Left forelimb (tissue), 1 donor: ENCODE measurements at places on chromosomes 7 and 10.

DNA sequence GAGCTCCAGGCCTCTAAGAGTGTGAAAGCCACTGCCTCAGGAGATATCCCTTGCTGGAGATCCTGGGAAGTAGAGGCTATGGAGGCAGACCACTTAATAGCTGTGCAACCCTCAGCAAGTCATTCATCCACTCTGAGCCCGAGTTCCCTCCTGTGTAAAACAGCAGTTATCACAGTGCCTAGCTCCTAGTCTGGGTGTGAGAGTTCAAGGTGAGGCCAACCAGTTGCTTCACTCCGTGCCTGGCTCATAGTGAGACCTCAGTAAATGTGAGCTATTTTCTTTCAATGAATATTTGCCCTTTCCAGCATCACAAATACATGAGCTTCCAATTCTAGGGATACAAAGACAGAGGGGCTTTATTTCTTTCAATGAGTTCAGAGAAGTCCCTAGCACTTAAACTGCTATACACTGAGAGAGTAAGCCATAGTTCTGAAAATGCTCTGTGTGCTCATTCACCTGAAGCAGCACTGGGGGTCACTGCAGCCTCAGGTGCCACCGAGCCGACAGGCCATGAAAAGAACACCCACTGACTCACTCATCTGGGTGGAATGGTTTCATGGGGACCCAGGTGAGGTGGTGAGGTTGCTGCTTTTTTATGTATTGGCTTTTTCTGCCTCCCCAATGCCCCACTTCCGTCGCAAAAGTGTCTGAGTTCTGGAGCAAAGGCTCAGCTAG, 259.8 kb downstream of the KCNMA1 start:
- DNase-seq, result no peak

DNA sequence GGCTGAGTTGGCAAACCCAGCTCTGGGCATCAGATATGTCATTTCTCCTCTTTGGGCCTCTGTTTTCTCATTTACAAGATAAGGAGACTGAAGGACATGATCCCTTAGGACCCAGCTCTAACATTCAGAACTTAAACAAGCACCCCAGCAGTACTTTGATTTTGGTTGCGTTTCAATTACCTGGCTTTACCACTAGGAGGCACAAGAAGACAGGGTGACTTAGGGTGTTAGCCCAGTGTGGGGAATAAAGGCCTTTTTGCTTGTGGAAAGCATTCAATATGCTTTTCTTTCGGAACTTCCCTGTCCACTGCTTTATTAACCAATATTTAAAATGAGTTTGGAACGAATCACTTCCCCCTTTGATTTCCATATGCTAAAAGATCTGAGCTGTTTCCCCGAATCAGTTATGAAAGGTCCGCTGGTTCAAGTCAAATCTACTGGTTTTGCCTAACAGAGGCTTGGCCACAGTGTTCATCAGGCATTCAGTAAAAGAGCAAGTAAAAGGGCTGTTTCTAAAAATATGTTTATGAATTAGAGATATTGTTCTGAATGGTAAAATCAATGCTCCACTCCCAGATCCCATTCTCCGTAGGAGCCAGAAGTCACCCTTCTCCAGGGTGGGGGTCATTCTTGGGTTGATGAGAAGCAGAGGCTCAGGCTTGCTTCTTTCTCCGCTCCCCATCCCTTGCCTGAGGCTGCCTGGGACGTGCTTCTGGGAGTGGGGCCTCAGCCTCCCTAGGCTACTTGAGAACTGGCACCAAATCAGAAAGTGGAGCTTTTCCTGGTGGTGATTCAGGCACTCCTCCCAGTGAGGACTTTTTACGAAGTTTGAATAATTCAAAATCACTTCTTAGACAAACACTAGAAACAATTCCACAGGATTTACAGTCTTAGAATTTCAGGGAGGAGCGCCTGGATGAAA, 105.5 kb downstream of the MYOF start:
- peak; percentile 68 for DNase-seq

DNA sequence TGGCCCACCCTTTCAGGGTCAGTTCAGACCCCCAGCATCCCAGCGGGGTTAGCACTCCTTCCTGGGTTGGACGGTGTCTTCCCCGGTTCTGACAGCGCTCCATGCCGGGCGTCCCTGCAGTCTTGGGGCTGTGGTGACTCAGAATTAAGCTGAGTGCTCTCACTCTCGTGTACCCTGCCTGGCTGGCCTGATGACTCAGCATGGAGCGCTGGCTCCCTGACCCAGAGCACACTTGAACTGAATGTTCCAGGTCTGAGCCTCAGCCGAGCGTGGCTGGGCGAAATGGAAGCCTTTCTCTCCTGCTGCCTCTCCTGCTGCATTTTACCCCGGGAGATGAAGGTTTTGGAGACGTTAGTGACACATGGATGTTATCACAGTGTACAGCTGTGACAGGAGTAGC, 7.1 kb downstream of the BAG3 start:
- no peak for DNase-seq

GRCh38 chr10:101682172-101682825, 12.7 kb downstream of the FBXW4 start:
- no peak for DNase-seq

DNA sequence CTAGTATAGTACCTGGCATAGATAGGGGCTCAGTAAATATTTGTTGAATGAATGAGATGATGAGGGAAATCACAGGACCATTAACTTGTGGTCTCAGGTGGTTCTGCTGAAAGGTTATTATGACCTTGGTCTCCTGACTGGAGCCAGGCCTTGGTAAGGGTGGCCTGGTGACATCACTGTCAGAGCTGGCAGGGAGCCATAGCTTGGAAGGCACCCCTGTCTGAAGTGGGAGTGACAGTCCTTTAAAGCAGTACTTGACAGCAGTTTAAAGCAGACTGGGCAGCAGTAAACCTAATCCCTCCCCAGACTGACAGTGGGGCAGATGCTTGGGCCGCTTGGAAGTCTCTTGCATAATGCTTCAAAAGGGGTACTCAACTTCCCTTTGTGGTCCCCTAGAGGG, 13.4 kb downstream of the DPCD start:
- DNase-seq, result no peak

DNA sequence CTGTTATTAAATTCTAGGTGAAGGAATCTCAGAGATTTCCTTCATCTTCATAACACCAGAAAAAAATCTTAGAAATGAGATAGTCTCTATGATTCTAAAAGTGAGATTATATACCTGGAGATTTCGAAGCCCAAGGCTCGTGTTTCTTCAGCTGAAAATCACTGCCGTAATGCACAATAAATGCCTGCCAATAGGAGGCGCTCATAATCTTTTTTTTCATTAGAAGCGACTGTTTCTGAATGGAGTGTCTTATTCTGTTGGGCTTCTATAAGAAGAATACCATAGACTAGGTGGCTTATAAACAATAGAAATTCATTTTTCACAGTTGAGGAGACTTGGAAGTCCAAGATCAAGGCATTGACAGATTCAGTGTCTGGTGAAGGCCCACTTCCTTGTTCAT, 294.7 kb downstream of the PRKG1 start:
- no peak for DNase-seq

DNA sequence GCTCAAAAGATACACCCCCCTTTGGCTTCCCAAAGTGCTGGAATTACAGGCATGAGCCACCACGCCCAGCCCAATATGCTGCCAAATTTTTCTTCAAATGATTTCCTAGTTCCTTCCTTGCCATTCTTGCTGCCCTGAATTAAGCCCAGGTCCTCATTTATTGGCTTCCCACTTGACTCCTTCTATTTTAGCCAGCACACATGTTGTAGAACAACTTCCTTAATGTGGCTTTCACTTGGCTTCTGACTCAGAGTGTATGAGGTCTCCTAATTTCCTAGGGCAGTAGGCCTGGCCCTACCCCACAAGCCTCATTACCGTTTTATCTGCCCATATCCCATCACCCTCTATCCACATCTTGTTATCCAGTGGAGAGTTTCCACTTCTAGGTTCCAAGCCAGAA, 21.8 kb upstream of the HIPK2 start:
- DNase-seq, result no peak

- DNase-seq, result no peak
Observed at GRCh38 chr7:42198974-42199668, 37.9 kb downstream of the GLI3 start.

DNA sequence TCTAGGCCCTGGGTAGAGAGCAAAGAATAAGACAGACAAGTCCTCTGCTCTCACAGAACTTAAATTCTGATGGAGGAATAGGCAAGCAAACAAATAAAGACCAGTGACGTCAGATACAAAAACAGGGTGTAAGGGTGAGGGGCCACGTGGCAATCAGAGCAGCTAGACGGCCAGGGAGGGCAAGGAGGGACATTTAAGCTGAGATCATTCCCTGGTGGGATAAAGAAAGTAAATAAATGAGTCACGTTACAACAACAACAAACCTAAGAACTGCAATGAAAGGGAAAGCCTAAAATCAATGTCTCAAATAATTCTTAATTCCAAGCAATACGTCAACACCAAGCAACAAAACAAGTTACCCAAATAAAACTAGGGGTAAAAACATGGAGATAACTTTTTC, 21.8 kb downstream of the STN1 start:
- DNase-seq, result no peak

DNA sequence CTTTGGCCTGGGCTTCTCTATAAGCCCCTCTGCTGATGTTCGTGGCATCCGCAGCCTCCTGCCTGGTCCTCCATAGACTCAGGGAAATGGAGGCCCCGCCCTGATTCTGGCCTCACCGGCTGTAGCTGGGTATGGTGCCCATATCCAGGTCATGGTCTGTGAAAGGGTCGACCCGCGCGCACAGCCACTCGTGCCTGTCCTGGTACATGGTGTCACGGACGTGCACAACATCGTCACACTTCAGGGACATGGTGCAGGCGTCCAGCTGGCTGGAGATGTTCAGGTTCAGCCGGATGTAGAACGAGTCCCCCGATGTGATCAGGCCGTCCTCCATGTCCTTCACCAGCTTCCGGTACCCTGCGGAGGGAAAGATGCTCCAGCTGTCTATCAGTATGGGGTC, 75.1 kb upstream of the GNA12 start:
- no peak for DNase-seq

DNA sequence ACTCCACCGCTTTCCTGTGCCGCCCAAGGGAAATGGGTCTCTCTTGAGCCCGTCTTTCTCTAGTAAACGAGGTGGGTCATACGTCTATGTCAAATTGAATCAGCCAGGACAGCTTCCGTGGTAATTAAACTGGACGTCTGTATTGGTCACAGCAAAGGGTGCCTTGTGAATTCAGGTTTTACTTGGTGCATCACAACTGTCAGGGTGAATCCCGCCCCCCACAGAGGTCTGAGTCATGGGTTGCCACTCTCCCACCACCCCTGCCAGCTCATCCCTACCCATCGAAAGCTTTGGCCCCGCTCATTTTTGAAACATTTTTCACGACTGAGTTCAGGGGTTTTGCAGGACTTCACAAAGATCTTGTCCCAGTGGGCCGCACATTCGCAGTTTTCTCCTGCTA, 8.0 kb upstream of the SP8 start:
- no peak for DNase-seq

GRCh38 chr10:1103551-1103950, 47.4 kb downstream of the WDR37 start:
- DNase-seq, result no peak

DNA sequence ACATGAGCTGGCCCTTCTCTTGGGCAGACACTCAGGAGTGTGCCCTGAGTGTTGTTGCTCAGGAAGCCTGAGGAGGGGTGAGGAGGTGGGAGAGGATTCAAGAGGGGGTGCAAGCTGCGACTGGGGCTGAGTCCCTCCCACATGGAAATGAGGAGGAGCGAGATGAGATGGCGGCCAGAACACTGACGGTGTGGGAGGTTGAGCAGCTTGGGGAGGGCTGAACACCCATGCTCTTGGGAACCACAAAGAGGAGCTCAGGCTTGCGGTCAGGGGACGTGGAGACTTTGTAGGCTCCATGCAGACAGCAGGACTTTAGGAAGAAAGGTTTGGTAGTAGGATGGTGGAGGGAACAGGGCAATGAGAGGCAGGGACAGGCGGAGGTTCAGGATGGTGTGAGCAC, 163.2 kb upstream of the SHH start:
- DNase-seq, result peak; percentile 6

- no peak for DNase-seq
Observed at GRCh38 chr7:32102432-32102873, 32.2 kb upstream of the PDE1C start.
